ENCODE measurements at places on chromosomes 1 and 21.

- DNase-seq, result no peak
Measured at GRCh38 chr1:230735447-230735846, 11.7 kb upstream of the CAPN9 start.

DNA sequence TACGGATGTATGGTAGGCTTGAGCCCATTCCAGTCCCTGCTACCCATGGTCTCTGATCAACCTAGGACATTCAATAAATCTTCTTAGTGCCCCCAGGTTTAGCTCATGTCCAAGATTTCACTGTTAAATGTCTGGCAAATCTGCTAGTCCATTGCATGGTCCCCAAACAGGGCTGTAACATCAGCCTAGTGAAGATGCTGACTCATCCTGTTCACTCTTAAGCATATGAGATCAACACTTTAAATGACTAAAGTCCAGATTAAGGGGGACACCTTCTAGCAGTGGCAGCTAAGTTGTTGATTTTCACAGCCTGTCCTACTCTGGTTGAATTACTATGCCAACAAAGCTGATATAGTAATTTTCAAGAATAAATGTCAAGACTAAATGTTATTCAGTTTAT, 46.5 kb upstream of the NUF2 start:
- no peak for DNase-seq

DNA sequence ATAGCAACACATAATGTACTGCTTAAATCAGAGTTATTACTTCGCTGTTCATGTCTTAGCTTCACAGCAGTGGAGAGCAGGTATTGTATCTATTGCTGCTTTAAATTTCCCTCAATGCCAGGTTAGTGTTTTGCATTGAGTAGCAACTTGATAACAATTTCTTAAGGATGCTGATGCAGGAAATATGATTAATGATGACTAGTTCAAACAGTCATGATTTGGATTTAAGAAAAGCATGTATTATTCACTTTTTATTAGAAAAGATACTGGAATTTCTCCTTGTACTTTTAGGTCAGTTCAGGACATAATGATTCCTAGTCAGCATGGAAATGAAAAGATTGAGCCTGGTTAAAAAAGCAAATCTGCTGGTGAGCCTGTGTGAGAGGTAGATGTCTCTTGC, 67.2 kb upstream of the ARHGAP29 start:
- DNase-seq, result no peak

- DNase-seq, result no peak
Measured at GRCh38 chr1:41713557-41714327, 205.0 kb downstream of the HIVEP3 start.

DNA sequence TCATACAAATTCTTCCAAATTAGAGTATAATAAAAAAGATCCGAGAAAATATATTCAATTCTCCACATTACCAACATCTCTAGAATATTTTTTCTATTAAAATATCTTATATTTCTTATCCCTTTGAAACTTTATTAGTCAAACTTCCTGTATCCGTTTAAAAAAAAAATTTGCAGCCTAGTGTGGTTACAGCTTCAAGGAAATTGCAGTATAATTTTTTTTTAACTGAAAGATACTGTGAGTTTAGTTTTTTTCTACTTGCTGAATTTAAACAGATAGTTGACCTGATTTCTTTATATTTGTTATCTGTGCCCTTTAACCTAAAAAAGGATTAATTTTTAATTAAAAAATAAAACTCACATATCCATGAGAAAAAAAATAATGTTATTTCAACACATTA, 1.5 kb downstream of the RGS18 start:
- no peak for DNase-seq

DNA sequence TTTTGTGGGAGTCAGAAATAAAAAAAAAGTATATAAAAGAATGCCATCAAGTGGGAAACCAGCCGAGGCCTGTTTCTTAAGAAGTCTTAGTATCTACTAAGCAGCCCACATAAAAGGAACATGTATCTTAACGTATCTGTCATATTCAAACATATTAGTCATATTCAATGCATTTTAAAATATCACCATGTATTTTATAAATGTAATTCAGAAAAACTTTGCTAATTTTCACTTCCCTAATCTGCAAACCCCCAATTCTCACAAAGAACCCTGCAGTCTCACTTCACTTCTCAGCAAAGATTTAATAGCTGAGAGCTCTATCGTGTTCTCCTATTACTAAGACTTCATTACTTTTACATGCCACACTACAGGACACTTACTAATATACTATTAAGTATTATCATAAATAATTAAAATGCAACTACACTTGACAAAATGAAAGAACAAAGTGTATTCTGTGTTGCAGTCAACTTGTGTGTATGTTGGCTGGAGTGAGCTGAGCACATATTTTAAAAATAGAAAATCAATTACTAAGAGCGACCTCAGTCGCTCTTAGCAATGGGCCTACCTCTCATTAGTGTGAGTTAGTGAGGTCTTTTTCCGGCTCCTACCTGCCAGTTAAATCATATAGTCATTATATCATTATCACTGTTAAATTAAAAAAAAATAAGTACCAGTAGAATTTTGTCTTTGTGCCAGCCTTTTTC, 484.3 kb downstream of the LMO4 start:
- no peak for DNase-seq

GRCh38 chr1:203268901-203269653, 36.2 kb upstream of the BTG2 start:
- DNase-seq, result no peak

- DNase-seq, result no peak
Measured at GRCh38 chr1:246681900-246682895, 42.0 kb upstream of the SCCPDH start.

DNA sequence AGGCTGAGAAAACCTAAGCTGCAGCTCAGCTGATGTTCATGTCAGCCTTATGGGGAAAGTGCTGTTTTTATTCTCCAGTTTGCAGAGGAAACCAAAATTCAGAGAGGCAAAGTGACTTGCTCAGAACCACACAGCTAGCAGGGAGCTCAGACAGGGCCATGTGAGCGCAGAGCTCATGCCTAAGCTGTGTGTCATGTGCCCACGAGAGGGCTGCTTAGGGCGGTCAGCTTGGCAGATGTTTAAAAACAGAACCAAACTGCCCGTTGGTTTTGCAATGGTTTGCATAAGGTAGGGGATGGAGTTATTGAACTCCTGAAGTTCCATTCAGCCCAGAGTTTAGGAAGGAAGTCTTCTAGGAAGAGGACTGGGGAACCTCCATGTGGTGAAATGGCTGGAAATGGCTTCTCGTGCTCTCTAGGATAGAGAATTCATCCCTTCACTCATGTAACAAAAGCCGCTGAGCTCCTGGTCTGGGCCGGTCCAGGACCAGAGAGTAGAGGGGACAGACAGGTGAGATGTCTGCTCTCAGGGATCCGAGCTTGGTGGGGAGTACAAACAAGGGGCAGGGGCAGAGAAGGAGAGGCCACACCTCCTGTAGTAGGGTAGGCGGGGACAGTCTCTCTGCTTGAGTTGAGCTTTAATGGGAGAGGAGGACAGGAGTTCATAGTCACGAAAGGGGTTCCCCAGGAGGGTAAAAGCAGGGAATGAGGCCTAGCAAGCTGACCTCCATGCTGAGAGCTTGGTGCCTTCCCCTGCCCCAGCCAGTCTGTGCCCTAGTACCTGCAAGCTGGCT, 46.9 kb downstream of the ARHGEF10L start:
- DNase-seq, result peak; percentile 19

DNA sequence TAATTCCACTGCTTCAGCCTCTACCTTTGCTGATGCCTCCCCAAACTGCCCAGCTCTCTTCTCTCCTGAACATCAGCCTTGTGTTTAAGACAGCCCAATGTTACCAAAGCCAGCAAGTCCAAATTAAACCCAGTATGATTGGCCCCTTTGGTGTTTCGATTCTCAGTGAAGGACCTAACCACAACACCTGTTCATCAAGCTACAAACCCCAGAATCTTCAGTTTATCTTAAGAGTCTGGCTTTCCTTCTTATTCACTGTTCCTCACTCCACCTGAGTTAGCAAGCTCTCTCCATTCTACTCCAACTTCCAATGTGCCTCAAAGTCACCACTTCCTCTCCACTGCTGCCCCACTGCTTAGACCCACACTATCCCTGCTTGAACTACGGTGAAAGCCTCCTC, 25.5 kb upstream of the ITPKB start:
- no peak for DNase-seq

DNA sequence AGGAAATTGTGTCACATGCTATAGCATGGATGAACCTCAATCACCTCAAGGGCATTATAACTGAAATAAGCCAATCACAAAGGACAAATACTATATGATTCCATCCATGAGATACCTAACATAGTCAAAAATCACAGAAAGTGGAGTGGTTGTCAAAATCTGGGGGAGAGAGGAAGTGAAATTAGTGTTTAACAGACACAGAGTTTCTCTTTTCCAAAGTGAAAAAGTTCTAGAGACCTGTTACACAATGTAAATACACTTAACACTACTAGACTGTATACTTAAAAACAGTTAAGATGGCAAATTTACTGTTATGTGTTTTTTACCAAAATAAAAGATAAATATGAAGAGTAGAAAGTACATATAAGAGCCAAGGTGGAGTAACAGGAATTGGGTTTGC, 31.8 kb downstream of the ZNF644 start:
- no peak for DNase-seq

DNA sequence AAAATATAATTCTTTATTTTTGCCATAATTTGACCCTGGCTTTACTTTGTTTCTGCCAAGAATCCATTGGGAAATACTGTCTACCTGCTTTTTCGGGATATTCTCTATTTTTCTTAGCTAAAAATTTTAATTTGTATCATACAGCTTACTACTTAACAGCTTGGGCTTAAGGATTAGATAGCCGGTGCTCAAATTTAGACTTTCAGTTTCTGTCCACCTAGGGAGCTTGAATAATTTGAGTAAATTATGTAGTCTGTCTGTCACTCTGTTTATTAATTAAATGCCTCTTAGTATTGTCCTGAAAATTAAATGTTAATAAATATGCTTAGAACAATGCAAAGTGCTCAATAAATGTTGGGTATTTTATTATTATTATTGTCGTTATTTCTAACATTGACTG, 6.7 kb downstream of the SYCP1 start:
- no peak for DNase-seq
